ENCODE measurements at places on chromosomes 12 and 14.

DNA sequence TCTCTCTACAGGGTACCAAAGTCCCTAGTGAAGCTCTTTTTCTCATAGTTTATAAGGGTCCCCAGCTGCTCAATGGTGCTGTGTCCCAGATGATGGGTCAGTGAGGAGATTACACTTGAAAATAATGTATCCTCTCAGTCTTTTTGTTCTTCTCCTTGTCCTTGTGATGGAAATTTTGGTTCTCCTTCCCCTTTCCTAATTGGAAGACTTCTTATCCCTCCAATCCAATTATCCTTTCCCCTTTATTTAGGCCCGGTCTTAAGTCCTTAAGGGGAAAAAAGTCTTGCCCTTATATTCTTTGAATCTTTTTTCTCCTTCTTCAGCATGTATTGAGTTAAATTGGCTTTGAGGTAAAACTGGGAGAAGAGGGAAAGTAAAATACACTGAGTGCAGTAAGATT is 126.1 kb upstream of the PTPRQ start:
- no peaks in the 10 kb centered on the region for H3K27me3 ChIP-seq
- DNase-seq = no peak
- H3K36me3 ChIP-seq = no peaks in the 10 kb centered on the region
- H3K4me3 ChIP-seq = no peak overlapping the region
- no peak overlapping the region for H3K27ac ChIP-seq

DNA sequence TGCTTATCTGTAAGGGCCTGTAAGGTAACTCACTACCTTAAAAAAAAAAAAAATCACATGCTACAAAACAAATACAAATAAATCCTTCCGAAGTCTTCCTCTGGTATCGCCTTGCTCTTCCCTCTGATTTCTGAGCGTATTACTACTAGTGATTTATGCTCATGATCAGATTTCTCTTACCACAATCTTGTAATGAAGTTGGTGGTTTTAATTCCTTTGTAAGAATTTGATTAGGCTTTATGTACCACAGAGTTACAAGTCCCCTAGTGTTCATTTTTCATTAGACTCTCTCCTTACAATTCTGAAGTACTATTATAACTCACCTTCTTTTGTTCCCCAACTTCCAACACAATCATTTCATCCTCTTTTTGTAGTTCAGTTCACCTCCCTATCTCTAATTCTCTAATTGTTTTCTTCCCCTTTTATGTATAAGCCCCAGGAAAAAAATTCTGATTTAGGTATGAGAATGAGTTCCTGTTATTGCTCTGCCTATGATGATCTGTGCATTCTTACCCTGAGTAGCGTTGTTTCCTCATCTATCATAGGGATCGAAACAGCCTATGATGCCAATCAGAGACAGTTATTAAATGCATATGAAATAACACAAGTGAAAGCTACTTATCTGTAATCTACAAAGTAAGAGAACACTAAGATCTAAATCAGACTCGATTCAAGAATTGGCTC is 81.5 kb downstream of the EPS8 start:
- no peak overlapping the region for H3K4me3 ChIP-seq
- H3K27ac ChIP-seq = no peak overlapping the region
- H3K36me3 ChIP-seq = no peaks in the 10 kb centered on the region
- no peaks in the 10 kb centered on the region for H3K27me3 ChIP-seq

DNA sequence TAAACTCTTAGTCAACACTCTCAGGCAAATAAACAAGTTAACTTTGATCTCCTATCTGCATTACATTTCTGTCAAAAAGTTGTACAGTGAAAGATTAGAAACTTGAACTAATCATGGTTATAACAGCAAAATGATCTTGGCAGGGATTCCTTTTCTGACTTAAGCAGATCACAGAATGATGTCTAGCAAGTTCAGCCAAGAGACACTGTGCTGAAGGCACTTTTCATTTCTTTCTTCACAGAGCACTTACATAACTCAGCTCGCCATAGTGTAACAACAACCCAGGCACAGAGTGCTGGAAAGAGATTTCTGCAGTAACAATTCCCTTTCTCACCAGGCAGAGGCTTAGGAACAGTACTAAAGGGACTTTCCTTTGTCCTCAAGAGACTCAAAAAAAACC is 19.6 kb upstream of the CSRP2 start:
- H3K36me3 ChIP-seq = no peaks in the 10 kb centered on the region
- H3K27me3 ChIP-seq = no peaks in the 10 kb centered on the region
- H3K4me1 ChIP-seq = no peaks in the 10 kb centered on the region
- no peak overlapping the region for H3K4me3 ChIP-seq
- no peak for DNase-seq
- peak overlapping the region; percentile 47 for H3K27ac ChIP-seq

- peaks cover 41% of the 10 kb centered on the region for H3K4me1 ChIP-seq
- H3K27ac ChIP-seq = no peak overlapping the region
Observed at GRCh38 chr12:1702713-1703112, 11.8 kb downstream of the ADIPOR2 start.

GRCh38 chr12:17342381-17342961 is 736.5 kb upstream of the LMO3 start:
- no peak overlapping the region for H3K27ac ChIP-seq
- DNase-seq = no peak
- H3K36me3 ChIP-seq = no peaks in the 10 kb centered on the region
- H3K4me1 ChIP-seq = no peaks in the 10 kb centered on the region

DNA sequence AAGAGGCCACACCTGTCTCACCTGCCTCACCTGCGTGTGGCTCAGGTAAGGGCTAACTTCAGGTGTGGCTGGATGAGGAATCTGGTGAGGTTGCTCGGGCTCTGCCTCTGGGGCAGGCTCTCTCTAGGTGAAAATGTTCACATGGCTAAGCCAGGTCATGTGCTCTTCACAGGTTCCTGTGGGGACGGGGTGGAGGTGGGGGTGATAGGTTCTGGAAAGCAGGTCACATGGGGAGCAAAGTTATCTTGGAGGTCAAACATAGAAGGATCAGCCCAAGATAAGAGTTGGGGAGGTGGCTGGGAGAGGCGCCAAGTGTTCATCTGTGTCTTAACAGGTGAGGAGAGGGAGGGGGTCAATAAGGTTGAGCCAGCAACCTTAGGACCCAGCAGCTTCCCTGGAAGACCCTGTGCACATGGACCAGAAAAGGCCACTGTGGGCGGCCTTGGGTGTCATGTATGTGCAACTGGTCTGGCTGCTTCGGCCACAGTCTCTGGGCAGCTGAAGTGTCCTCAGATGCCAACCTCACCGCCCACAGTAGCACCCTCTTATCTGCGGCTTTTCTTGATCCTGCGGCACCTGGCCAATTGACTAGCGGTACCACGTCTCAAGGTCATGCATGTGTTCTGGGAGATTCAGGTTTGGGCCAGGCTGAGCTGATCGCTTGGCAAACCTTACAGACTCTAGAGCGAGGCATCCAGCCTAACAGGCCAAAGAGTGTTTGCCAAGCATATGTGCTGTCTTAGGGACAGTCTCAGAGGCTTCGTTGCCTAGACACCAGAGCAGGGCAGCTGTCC is 60.5 kb downstream of the CACNA1C start:
- peak; percentile 64 for DNase-seq
- H3K4me3 ChIP-seq = no peak overlapping the region
- no peak overlapping the region for H3K27ac ChIP-seq
- peaks cover 4% of the 10 kb centered on the region for H3K4me1 ChIP-seq
- no peaks in the 10 kb centered on the region for H3K36me3 ChIP-seq

DNA sequence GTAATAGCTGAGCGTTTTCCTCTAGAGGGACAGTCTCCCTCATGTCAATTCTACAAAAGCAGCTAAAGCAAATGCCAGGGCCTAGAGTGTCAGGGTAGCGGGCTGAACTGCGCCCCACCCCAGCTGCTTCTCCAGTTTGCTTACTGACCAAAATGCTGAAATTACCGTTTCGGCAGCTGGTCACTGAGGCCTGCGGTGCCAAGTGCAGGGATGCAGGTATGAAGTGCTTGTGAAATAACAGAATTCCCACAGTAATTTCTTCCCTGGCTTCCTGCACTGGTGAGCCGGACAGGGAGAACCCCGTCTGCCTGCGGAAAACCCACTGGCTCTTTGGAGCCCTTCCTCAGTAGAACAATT is 19.1 kb downstream of the PSMC1 start:
- DNase-seq = no peak
- no peaks in the 10 kb centered on the region for H3K27me3 ChIP-seq
- peaks cover 66% of the 10 kb centered on the region for H3K36me3 ChIP-seq
- no peak overlapping the region for H3K4me3 ChIP-seq
- peak overlapping the region; percentile 1 for H3K27ac ChIP-seq

GRCh38 chr12:51661836-51662235 is 70.8 kb downstream of the SCN8A start:
- H3K36me3 ChIP-seq = no peaks in the 10 kb centered on the region
- no peak overlapping the region for H3K4me3 ChIP-seq
- H3K27ac ChIP-seq = no peak overlapping the region

GRCh38 chr14:23864861-23865260 is 88.7 kb upstream of the DHRS4 start:
- no peak for DNase-seq
- H3K4me1 ChIP-seq = no peaks in the 10 kb centered on the region
- H3K36me3 ChIP-seq = no peaks in the 10 kb centered on the region
- no peaks in the 10 kb centered on the region for H3K27me3 ChIP-seq

DNA sequence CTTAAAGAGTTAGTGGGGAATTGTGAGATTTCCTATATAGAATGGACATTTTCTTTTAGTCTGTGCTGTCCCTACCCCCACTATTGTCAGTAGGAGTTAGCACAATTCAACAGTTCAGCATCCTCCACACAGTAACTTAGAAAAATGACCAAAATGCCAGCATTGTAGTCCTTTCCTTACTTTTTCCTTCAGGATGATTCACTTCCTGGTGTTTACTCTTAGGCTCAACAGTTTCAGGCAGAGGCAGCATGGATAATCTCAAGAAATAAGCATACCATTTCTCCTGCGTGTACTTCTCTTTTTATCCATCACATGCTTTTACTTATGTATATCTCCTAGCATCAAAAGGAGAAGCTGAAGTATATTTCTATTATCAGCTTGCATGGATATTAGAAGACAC is 683.4 kb downstream of the SLC16A7 start:
- H3K27me3 ChIP-seq = no peaks in the 10 kb centered on the region
- no peak overlapping the region for H3K27ac ChIP-seq
- H3K36me3 ChIP-seq = no peaks in the 10 kb centered on the region
- no peaks in the 10 kb centered on the region for H3K4me1 ChIP-seq

GRCh38 chr14:103209054-103209453 is 85.8 kb downstream of the TNFAIP2 start:
- peaks cover 5% of the 10 kb centered on the region for H3K4me1 ChIP-seq
- H3K36me3 ChIP-seq = no peaks in the 10 kb centered on the region
- peak overlapping the region; percentile 0 for H3K27ac ChIP-seq
- DNase-seq = no peak

- no peaks in the 10 kb centered on the region for H3K36me3 ChIP-seq
- peak overlapping the region; percentile 63 for H3K27ac ChIP-seq
- no peaks in the 10 kb centered on the region for H3K27me3 ChIP-seq
- no peak overlapping the region for H3K4me3 ChIP-seq
Observed at GRCh38 chr14:74934041-74934440, 11.0 kb upstream of the RPS6KL1 start.

DNA sequence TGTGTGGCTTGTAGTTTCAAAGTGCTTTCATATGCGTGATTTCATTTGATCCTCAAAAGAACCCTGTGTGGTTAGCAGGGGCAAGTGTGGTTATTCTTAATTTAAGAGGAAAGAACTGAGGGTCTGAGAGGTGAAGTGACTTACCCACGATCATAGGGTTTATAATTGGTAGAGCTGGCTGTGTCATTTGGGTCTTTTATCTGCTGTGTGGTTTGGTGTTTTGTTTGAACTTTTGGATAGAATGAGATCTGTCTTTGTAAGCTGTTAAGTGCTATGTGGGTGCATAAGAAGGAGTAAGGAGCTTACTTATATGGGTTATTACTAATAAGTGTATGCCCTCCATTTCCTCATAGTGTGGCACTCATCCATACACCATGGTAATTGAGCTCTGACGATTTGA is 190.0 kb downstream of the CACNA1C start:
- no peaks in the 10 kb centered on the region for H3K36me3 ChIP-seq
- no peak overlapping the region for H3K4me3 ChIP-seq
- no peaks in the 10 kb centered on the region for H3K27me3 ChIP-seq

- no peaks in the 10 kb centered on the region for H3K27me3 ChIP-seq
- no peak overlapping the region for H3K27ac ChIP-seq
- no peak for DNase-seq
- H3K4me1 ChIP-seq = peaks cover 27% of the 10 kb centered on the region
- no peak overlapping the region for H3K4me3 ChIP-seq
Observed at GRCh38 chr14:64725879-64726584, 21.8 kb downstream of the PLEKHG3 start.

DNA sequence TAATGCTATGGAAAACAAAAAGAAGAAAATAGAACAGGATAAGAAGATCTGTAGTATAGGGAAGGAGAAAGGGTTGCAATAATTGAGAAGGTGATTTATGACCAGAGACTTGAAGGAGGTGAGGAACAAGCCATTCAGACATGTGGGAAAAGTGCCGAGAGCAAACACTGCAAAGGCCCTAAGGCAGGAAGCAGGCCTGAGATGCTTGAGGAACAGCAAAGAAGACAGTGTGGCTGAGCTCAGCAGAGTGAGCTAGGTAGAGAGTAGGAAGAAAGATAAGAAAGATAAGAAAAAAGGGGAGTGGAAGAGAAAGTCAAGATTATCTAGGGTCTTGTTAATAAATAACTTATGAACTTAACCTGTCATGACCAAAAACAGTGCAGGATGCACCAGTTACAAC is 671.8 kb downstream of the RPS29 start:
- H3K36me3 ChIP-seq = no peaks in the 10 kb centered on the region
- no peak for DNase-seq
- no peak overlapping the region for H3K4me3 ChIP-seq
- no peak overlapping the region for H3K27ac ChIP-seq
- H3K4me1 ChIP-seq = no peaks in the 10 kb centered on the region

DNA sequence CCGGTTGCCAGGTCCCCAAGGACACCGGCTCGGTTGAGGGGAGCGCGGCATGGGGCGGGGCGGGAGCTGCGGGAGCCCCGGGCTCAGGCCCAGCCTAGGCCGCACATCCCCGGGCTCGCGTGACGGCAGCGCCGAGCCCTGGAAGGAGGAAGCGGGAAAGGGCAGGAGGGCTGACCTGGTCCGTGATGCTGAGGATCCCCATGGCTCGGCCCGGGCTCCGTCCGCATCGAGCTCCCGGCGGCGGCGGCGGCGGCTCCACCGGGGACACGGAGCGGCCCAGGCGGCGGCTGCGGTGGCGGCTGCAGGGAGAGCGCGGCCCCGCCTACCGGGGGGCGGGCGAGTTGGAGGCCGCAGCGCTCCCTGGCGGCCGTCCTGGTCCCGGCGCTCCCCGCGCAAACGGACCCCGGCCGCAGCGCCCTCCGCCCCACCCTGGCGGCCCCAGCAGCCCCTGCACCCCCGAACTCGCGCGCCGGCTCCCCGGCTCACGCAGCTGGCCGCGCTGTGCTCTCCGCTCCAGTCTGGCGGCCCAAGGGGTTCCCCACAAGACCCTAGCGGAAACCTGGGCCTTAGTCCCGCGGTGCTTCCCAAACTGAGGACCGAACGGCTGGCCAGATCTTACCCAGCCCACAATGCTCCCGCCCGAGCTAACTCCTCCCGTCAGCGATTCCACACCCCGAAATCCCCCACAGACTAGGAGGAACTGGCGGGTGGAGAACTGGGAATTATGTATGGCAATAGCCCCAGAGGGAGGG is at the start of gene ANKRD52:
Gene ANKRD52 (minus strand): TSS at position 317 of the 752 bp plus-strand sequence. CDS start 115 bp downstream, at position 202.
- peaks cover 37% of the 10 kb centered on the region for H3K36me3 ChIP-seq
- no peaks in the 10 kb centered on the region for H3K27me3 ChIP-seq
- H3K4me3 ChIP-seq = peak within 1 kb of the TSS; percentile 88
- H3K4me1 ChIP-seq = peaks cover 18% of the 10 kb centered on the region
- peak within 1 kb of the TSS; percentile 71 for H3K27ac ChIP-seq
- peak; percentile 90 for DNase-seq
